ENCODE measurements at places on chromosomes 1 and 21. TPM values are rescaled to one million over a fixed set of nuclear protein-coding genes. Genes with fewer than 3 reads are reported as not detected.

DNA sequence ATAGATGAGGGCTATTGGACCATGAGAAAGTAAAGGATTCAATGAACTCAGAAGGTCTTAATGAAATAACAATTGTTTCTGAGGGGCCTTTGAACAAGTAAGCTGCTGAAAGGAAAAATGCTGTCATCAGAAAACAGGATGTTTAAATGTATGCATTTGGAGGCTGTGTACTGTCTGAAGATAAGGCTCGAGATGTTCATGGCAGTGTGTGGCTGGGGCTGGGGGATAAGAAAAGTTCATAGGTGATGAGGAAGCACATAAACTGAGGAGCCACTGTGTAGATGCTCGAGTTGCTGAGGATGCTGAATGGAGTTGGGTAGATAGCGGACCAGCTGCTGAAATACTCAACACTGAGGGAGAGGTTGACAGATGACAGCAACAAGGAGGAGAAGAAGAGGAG lies 17.8 kb downstream of the THEM4 start:
- no peak for DNase-seq

GRCh38 chr1:85452948-85453347 lies 12.0 kb downstream of the DDAH1 start:
- no peak for DNase-seq

GRCh38 chr1:19057784-19058475 lies 101.5 kb upstream of the IFFO2 start:
- DNase-seq = no peak

The RBBP4 gene
- total RNA-seq = 504 TPM

All from endodermal cell (in vitro differentiated cells).